HS-5 (cell line): ENCODE measurements at places on chromosomes 12 and 14.
A peak's percentile ranks its signal among the peaks of the same experiment; 100 is the strongest.

DNA sequence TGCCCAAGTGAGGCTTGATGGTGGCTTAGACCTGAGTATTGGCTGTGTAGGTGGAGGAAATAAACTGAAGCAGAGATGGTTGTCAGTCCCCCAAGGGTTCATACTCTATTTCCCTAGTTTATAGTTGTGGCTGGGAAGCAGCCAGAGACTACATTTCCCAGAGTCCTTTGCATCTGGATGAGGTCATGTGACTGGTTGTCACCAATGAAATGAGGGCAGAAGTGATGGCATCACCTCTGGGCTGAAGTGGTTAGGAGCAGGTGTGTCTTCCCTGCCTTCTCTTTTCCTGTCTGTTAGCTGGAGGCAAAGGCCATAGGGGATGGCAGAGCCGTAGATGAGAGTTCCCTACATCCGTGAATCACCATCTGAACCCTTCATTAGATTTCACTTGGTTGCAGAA is 16.3 kb upstream of the NOS1 start:
- DNase-seq: no peak

DNA sequence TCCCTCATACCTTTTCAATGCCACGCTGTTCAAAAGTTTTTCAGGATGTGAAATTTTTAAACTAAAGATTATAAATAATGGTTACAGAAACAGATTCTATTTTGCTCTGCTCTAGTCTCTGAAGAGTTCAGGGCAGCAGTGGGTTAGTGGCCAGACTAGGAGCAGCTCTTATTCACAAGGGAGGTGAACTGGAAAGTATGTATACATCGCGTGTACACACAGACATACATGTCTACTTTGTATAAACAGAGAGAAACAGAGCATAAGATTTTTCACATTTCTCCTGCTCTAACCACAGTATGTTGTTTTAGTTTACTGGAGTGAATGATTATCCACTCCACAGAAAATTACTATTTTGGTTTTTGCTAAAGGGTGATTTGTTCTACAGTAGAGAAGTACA is 74.4 kb upstream of the CRY1 start:
- no peak for DNase-seq

GRCh38 chr14:46985529-46986380 is 334.2 kb upstream of the RPL10L start:
- DNase-seq: no peak

- no peak for DNase-seq
Measured at GRCh38 chr14:77224212-77224611, 42.6 kb downstream of the TMEM63C start.

- no peak for DNase-seq
Measured at GRCh38 chr12:62774794-62775193, 160.2 kb downstream of the PPM1H start.

GRCh38 chr12:68001486-68002466 is 12.5 kb downstream of the IFNG-AS1 start:
- DNase-seq: no peak

DNA sequence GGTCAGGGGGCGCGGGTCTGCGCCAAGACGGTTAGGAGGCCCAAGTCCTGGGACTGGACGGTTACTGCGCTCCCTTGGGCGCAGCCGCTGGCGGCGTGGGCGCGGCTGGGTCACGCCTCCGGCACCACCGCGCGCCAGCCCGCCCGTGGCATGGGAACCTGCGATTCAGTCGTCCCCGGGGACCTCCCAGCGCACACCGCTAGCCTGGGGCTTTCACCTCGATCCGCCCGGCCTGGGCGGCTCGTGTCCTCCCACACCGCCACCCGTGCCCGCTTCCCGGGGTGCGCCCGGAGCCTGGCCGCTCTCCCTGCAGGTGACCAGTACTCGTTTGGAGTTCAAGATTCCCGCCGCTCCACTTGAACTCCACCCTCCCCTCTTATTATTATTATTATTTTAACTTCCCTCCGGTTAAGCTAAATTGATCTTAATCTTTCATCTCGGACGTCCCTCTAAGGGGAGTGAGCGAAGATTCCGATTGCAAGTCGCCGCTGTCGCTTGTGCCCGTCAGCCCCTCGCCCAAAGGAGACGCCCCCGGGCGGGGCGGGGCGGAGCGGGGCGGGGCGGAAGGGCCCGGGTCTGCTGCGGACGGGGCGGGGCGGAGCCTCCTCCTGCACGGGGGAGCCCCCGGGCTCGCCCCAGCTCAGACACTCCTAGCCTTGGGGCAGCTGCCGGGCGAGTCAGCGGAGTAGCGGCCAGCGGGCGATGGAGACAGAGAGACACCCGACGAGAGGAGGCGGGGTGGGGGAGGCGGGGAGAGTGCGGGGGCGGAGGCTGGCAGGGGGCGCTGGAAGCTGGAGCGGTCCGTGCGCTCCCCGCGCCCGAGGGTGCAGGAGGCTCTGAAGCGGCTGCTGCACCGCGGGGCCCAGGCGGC is at the start of gene KCNMB4:
TSS of gene KCNMB4 (plus strand) at position 643 of the 871 bp plus-strand sequence. CDS start 445 bp downstream, outside the sequence.
- DNase-seq: peak; percentile 19

DNA sequence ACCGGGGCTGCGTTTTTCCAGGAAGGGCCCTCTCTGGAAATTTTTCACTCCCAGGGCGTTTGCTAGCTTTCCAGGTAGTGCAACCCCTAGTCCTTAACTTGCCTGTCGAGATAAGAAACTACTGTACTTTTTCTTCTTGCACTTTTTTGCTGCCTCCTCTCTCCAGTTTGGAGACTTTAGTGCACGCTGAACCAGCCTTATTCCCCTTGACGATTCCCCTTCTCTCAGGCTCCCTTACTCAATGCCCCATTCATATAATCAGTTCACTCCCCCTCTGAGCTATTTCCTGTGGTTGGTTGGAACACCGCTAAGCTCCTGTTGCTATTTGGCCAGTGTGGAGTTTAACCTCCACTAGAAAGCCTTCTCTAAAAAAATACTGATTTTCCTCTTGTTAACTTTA is 682 bp downstream of the CREBL2 start:
- no peak for DNase-seq

DNA sequence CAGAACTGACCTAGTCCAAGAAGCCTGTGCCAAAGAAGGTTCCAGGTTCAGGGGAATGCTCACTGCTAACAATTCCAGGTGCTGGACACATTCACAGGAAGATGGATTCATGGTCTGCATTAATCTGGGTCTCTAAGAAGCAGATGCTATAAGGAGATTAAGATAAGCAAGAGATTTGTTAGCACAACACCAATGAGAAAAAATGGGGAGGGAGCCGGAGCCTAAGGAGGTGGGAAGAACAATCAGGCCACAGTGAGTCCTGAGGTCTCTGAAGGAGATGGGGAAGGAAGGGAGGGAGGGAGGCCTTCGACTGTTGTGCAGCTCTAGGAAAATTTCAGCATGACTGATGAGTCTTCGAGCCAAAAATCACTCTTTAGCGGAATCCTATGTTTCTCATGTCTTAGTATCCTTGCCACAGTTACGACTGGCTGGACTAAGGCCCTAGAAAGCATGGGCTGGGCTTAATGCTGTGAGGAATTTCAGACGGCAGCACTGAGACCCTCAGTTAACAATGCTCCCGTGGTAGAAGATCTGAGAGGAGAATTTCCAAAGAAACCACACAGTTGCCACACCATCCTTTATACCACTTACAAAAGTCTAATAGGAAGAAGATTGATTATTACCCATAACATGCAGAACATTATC is 31.5 kb upstream of the PTGDR start:
- DNase-seq: no peak
